ENCODE measurements at places on chromosomes 1 and 21.
A peak's percentile ranks its signal among the peaks of the same experiment; 100 is the strongest.

DNA sequence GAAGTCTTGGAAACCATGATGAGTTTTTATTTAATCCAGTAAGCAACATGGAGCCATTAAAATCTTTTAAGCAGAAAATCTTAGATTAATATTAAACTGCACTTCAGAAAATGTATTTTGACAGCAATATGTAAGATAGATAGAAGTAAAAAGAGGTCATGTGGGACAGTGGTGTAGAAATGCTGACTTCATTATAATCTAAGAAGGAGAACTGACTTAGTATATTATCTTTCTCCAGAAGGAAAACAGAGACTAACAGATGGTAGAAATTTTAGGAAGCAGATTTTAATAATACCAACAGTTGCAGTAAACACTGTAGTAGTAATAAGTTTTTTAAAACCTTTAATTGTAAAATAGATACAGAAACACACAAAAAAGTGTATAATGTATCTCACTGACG is 272.9 kb downstream of the TPR start:
- no peak for DNase-seq

GRCh38 chr1:180288940-180289339 is 58.9 kb downstream of the LHX4 start:
- DNase-seq, result no peak

- no peak for DNase-seq
Observed at GRCh38 chr1:190949939-190950338, 472.3 kb upstream of the BRINP3 start.

DNA sequence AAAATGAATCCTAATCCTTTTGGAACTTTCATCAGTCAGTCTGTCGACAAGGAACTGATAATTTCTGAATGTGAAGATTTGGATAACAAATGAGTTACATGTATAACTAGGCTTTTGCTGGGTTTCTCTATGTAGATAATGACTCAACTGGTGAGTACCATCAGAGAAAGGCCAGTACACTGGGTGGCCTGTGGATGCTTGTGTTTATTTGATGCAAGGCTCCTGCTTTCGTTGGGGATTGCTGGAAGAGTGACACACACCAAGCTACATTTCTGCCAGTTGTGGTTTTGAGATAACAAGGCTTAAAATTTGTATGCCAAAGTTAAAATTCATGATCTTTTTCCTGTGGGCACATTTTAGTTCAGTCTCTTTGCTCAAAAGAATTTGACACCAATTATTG is 115.7 kb upstream of the UBE2U start:
- DNase-seq, result peak; percentile 84

DNA sequence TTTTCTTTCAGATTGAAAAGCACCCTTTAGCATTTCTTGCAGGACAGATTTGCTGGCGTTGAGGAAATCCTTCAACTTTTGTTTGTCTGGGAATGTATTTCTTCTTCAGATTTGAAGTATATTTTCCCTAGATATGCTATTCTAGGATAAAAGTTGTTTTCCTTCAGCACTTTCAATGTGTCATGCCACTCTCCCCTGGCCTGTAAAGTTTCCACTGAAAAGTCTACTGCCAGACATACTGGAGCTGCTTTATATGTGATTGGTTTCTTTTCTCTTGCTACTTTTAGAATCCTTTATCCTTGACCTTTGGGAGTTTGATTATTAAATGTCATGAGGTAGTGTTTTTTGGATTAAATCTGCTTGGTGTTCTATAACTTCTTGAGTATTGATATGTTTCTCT is 44.2 kb upstream of the CD55 start:
- no peak for DNase-seq

DNA sequence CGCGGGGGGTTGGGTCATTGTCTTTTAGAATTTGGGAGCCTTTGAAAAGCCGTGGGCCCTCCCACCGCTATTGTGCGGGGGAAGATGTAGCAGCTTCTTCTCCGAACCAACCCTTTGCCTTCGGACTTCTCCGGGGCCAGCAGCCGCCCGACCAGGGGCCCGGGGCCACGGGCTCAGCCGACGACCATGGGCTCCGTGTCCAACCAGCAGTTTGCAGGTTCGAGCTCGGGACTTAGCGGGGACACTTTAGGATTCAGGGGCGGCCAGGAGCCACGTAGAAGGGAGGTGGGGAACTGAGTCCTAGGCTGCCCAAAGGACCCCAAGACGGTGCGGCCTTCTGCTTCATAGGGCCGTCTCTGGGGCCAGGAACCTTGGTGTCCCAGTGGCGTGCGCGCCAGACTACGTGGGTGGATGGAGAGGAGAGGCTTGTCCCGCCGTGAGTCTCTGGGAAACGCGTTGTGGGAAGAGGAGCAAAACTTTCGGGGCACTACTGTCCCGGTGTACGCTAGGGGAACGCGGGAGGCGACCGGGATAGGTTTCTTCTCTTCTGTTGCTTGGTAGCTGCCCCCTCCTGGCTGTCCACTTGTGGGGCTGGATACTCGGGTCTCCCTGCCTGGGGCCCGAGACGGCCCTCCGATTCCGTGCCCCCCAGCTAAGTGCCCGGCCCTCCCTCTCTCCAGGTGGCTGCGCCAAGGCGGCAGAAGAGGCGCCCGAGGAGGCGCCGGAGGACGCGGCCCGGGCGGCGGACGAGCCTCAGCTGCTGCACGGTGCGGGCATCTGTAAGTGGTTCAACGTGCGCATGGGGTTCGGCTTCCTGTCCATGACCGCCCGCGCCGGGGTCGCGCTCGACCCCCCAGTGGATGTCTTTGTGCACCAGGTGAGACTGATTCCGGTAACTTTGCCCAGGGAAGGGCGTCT is at the start of gene LIN28A:
TSS of gene LIN28A (plus strand) at position 112 of the 918 bp plus-strand sequence. CDS start at position 187, 75 bp downstream.
- no peak for DNase-seq

All from IMR-90 (cell line).